ENCODE measurements at places on chromosomes 4 and X.

DNA sequence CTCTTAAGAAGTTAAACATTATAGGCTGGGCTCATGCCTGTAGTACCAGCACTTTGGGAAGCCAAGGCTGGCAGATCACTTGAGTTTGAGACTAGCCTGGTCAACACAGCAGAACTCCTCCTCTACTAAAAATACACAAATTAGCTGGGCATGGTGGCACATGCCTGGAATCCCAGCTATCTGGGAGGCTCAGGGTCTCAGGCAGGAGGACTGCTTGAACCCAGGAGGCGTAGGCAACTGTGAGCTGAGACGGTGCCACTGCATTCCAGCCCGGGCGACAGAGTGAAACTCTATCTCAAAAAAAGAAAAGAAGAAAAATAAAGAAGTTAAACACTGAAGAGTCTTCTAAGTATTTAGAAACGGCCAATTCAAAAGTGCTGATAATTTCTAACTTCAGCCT is 164.3 kb upstream of the GALNTL6 start:
- DNase-seq: no peak

GRCh38 chr4:71231129-71232055 is 107.4 kb upstream of the SLC4A4 start:
- DNase-seq: no peak

DNA sequence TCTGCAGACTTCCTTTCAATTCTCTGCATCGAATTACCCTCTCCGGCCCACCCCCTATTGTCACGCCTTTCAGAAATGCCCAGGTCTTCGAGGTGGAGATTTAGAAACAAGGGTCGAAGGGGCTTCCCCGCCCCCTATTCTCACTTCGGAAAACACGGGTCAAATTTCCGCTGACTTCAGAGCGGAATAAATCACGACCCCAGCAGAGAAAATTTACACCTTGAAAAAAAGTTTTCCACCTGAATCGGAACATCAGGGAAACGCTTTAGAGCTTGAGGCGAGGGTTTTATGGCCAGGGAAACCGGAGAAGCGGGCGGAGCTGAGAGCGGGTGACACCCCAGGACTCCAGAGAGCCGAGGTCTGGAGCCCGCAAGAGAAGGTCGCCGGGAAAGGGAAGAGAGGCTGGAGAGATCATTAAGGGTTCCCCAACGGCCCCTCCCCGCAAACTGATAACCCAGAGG is 1.6 kb downstream of the SHISA3 start:
- no peak for DNase-seq

DNA sequence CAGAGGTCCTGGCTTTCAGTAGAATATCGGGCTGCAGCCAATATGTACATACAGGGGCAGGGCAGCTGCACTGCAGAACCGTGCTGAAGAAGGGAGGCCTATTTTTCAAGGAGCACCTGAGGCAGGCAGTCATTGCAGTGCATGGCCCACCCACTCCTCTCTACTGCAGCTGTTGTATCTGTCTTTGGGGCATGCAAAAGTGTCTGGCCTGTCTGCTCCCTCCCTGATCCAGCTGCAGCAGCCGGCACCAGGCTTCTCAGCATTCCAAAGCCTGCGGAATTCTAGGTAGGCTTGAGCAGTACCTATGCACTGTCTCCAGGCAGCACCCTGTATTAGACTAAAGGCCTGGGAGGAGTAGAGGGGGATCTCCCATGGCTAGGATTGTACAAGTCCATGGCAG is 415.2 kb upstream of the MAGEB16 start:
- DNase-seq: no peak

DNA sequence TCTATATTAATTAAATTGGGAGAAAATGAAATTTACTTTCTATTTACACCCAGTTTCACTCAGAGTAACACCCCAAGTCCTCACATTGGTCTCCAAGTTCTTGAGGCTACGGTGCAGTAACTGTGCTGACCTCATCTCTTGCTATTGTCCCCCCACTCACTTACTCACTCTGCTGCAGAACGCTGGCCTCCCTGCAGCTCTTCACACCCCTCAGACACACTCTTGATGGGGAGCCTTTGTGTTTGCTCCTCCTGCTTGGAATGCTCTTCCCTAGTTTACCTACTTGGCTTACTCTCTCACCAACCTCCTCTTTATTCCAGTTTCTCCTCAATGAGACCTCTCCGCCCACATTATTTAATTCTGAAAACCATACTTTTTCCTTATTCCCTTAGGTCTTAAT is 22.2 kb upstream of the SPARCL1 start:
- DNase-seq: no peak

DNA sequence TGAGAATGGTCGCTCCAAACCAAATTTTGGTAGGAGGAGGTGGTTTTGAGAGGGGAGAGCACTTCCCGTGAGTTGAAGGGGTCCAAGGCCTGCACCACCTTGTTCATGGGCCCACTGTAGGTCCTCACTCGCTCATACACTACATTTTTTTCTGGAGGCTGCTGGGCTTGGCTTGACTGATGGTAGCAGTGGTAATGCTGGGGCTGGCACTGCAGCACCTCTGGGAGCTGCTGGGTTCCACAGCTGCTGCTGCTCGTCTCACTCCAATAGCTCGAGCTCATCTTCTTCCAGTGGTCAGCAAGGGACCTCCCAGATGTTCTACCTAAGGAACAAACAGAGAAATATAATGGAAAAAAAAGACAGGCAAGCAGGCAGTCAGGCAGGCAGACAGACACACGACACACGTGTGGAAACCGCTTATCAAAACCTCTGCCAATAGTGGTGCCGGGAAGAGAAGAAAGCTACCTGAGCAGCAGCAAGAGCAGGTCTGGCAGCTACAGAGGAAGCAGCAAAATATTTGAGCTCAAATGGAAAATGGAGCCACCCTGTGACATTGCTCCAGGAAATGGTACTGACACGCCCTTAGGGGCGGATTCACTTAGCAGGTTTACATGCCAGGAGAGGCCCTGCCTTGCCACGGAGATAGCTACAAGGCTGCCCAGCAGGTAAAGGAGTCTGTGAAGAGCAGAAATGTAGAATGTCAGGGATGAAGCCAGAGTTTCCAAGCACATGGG is at the start of gene POF1B:
Gene POF1B (minus strand): TSS at position 492 of the 734 bp plus-strand sequence. CDS start 211 bp downstream, at position 281.
- no peak for DNase-seq

Measured in hematopoietic multipotent progenitor cell treated with erythropoietin and hydrocortisone succinate and interleukin-3 and kit ligand, for 8 days (in vitro differentiated cells).